A549 treated with CORT108297 at 1 μM for 4 hours (cell line): ENCODE measurements at places on chromosomes 1 and 21. TPM values are rescaled to one million over a fixed set of nuclear protein-coding genes. Genes with fewer than 3 reads are reported as not detected.

FCRL1 gene
- not detected in 5 replicates for total RNA-seq

PRSS38 gene
- not detected in 5 replicates for total RNA-seq

FCGR1A gene
- not detected in 5 replicates for total RNA-seq

TCHHL1 gene
- total RNA-seq, result not detected in 5 replicates

PIGR gene
- total RNA-seq, result not detected in 5 replicates

GLIS1 gene
- 0.05 to 0.08 TPM (median 0.07 TPM) in 3 of 5 replicates, not detected in the others for total RNA-seq

URB2 gene
- 13.4 to 15.4 TPM (median 15.1 TPM) in 5 replicates for total RNA-seq

CCDC27 gene
- not detected in 5 replicates for total RNA-seq

RGS16 gene
- 0.18 to 0.29 TPM (median 0.25 TPM) in 5 replicates for total RNA-seq

C1QA gene
- total RNA-seq, result not detected in 5 replicates

CD1E gene
- not detected in 5 replicates for total RNA-seq

PLPPR4 gene
- total RNA-seq, result 0.02 TPM in 1 of 5 replicates, not detected in the others

HTR6 gene
- 0.10 to 0.15 TPM (median 0.10 TPM) in 5 replicates for total RNA-seq

FCRL2 gene
- not detected in 5 replicates for total RNA-seq

PKNOX1 gene
- total RNA-seq, result 4.7 to 7.0 TPM (median 6.6 TPM) in 5 replicates

MYOC gene
- not detected in 5 replicates for total RNA-seq

TGFB2 gene
- total RNA-seq, result 16.6 to 25.7 TPM (median 19.4 TPM) in 5 replicates

FCER1G gene
- 0.16 to 0.36 TPM in 2 of 5 replicates, not detected in the others for total RNA-seq

TYW3 gene
- total RNA-seq, result 15.8 to 18.5 TPM (median 17.1 TPM) in 5 replicates

FALEC gene
- total RNA-seq, result 0.16 to 0.39 TPM in 2 of 5 replicates, not detected in the others

TMPRSS15 gene
- not detected in 5 replicates for total RNA-seq
